CD4-positive, alpha-beta memory T cell (primary cell): ENCODE measurements at places on chromosomes 13 and 19. TPM values are rescaled to one million over a fixed set of nuclear protein-coding genes. Genes with fewer than 3 reads are reported as not detected.

The RNF17 gene
- not detected for polyA plus RNA-seq

The C19orf73 gene
- polyA plus RNA-seq: 1.9 TPM

The PSG2 gene
- polyA plus RNA-seq: not detected

The ATP1A3 gene
- polyA plus RNA-seq: 0.95 TPM

The SPACA4 gene
- not detected for polyA plus RNA-seq
